ENCODE measurements at places on chromosomes 2 and 18. TPM values are rescaled to one million over a fixed set of nuclear protein-coding genes. Genes with fewer than 3 reads are reported as not detected.

- DNase-seq = no peak
These were observed 204.5 kb downstream of the ARL4C start for GRCh38 chr2:234292205-234292961.

GRCh38 chr2:86218124-86218523, 18.9 kb downstream of the MRPL35 start:
- no peak for DNase-seq

DNA sequence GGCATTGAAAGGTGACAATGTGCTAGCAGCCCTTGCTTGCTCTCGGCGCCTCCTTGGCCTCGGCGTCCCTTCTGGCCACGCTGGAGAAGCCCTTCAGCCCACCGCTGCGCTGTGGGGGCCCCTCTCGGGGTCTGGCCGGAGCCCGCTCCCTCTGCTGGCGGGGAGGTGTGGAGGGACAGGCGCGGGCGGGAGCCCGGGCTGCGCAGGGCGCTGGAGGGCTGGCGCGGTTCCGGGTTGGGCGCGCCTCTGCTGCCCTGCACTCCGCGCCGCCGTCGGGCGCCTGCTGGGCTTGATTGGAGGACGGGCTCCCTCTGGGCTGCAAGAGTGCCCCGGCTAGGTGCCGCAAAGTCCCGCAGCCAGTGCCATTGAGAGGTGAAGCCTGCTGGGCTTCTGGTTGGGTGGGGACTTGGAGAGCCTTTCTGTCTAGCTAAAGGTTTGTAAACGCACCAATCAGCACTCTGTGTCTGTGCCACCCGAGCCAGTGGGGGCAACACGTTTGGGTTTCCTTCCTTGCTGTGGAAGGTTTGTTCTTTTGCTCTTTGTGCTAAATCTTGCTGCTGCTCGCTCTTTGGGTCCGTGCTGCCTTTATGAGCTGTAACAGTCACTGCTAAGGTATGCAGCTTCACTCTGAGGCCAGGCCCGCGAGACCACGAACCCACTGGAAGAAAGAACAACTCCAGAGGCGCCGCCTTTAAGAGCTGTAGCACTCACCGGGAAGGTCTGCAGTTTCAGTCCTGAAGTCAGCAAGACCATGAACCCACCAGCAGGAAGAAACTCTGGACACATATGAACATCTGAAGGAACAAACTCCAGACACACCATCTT, 14.8 kb upstream of the IMP4 start:
- DNase-seq = no peak

DNA sequence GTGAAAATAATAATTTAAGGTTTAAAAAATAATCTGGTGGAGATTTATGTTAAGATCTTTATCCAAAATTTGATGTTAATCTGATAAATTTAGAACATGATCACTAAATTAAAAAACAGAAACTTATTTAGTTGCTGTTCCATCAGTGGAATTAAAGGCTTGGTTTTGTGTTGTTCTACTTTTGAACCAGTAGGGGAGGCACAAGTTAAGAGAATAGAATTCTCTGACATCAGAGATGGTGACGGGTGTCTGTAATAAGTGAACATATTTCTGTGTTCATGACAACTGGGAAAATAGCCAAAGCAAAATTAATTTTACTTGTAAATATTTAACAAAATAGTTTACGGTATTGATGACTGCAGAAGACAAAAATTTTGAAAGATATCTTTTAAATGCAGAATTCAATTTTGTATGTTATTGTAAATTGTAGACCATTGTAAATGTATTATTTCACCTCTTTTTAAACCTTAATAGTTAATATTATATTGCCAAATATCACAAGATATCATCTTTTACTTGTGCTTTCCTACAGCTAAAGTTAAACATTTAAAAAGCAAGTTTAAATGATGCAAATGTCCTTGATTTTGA, 106.0 kb downstream of the UBR3 start:
- DNase-seq = no peak

GRCh38 chr2:173221937-173222594, 132.6 kb upstream of the CDCA7 start:
- DNase-seq = no peak

DNA sequence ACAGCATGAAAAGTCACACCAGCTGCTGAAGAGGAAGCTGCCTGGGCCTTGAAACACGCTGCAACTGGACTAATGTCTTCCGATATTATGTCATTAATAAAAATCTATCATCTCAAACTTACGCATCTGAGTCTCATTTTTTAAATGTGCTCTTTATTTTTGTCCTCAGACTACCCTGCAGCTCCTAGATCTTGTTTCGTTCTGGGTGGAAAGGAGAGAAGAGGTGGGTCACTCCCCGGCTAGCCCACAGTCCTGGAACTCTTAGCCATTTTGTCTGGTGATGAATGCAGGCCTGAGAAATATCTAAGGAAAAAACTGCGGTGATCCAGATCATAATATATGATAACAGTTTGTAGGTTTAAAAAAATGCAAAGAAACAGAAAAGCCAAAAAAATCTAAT, 73.3 kb downstream of the TXNL1 start:
- DNase-seq = no peak

GRCh38 chr18:22424565-22424963, 6.8 kb upstream of the CTAGE1 start:
- DNase-seq = no peak

- DNase-seq = no peak
These were observed 1.5 kb downstream of the CACNB4 start for GRCh38 chr2:152097290-152097800.

GRCh38 chr2:124913868-124914267, 888.8 kb downstream of the CNTNAP5 start:
- no peak for DNase-seq

- peak; percentile 56 for DNase-seq
These were observed 519 bp downstream of the TTL start for GRCh38 chr2:112482309-112483041.

DNA sequence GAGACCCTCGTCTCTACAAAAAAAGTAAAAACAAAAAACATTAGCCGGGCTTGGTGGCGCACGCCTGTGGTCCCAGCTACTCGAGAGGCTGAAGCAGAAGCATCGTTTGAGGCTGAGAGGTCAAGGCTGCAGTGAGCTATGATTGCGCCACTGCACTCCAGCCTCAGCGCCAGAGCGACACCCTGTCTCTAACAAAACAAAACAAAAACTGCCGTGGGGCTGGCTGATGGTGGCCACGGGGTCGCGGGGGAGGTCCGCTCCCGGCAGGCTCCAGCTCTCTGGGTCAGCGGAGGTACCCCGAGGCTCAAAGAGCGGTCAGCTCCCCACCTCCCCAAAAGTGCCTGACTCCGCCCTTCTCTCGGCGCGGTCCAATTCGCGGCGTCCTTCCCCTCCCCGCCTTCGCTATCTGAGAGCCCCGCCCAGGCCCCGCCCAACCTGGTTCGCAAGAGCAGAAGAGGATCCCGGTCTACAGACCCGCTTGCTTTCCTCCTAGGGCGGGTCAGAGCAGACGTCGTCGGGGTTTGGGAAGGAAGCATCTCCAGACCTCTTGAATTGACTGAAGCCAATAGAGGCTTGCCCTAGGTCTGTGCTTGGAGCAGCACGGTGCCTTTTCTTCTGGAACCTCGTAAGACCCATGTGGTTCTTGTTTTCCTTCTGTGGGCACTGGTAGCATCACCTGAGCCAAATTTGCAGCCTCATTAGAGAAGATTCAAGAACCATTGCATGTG, 7.8 kb downstream of the RAX start:
- no peak for DNase-seq

DNA sequence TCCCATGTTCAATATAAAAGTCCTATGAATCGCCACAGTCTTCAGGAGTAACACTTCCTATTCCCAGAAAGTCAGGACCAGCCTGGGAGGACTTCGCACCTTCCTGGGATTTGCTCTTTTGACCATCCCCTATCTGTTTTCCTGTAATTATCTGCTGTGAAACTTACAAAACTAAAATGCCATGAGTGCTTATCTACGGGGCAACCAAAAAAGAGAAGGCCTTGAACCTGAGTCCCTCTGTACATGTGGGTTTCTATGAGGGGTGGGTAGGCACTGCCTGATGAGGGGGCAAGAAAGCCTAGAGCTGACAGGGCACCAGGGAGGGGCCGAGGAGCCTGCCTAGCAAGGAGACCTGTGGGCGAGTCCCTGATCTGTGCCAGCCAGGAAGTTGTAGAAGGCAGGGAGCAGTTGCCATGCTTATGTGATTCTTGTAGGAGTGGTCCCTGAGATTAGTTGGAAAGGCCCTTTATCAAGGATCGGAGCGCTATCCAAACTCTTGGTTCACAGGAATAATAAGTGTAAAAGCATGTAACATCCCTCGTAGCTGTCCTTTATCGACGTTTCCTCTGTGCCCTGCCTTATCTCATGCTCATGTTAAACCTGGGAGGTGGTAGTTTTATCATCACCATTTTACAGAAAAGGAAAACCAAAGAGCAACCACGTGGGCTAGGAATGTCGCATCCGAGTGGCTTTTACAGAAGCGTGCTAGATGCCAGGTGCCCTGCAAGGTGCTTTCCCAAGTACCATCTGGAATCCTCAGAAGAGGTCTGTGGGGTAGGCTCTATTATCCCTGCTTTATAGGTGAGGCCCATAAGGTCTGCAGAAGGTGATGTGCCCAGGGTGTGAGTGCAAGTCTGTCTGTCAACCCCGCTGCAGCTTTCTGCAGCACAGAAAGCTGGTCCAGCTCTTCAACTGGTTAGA, 111.8 kb downstream of the B3GNT2 start:
- no peak for DNase-seq

- no peak for DNase-seq
These were observed 1214.4 kb downstream of the LRP1B start for GRCh38 chr2:140916410-140916809.

DNA sequence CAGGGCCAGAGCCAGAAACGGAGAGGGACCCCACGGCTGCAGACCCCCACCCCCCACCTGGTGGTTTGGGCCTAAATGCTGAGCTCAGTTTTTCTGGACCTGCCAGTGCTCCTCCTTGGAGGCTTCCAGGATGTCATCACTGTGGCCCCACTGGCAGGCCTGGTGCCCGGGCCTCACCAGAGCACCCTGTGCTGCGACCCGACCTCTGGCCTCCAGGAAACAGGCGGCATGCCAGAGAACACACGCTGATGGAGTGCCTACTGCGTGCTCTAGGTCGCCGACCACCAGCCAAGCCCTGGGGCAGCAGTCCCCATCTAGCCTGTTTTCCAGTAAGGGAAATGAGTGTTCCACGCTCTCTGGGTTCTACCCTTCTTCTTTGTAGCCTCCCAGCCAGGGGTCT, 33.8 kb downstream of the HS6ST1 start:
- DNase-seq = no peak

- DNase-seq = no peak
These were observed 14.6 kb downstream of the CLASP1 start for GRCh38 chr2:121634354-121635307.

- DNase-seq = no peak
These were observed 88.7 kb downstream of the NRP2 start for GRCh38 chr2:205771031-205771430.

DNA sequence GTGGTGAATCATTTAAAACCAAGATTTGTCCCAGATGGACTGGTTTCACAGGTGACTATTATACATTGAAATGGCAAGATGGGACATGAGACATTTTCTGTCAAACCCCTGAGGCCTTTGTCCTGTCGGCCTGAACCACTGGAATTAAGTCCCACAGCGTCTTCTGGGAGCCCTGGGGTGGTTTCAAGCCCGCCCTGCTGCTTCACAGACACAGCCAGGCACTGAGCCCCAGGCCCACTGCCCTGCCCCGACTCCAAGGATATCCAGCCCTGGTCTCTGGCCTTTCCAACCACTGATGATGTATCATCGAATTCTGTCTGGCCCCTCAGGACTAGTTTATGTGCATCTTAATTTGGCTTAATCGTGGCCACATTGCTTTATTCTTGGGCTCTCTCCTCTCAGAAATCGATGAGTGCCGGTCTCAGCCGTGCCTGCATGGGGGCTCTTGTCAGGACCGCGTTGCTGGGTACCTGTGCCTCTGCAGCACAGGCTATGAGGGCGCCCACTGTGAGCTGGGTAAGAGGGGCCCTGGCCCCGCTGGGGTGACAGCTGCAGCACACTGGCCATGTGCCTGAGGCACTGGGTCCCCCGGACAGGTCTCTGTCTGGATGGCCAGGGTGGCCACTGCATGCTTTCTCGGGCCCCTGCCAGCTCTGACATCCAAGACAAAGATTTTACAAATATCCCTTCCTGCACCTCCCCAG, 39.5 kb downstream of the MTERF4 start:
- DNase-seq = no peak

DNA sequence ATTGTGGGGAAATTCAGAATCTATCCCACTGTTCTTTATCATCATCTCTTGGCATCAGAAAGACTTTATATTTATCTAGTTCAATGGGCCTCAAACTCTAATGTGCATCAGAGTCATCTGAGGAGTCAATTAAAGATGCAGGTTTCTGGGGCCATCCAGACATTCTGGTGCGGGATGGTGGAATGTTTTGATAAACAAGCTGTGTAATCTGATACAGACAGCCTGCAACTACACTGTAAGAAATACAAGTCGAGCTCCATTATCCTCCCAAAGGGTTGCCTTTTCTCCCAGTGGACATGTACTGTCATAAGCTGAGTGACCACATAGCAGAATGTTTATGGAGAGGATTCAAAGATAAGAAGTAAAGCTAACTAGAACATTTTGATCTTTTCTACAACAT, 515.3 kb upstream of the DCC start:
- DNase-seq = no peak

DNA sequence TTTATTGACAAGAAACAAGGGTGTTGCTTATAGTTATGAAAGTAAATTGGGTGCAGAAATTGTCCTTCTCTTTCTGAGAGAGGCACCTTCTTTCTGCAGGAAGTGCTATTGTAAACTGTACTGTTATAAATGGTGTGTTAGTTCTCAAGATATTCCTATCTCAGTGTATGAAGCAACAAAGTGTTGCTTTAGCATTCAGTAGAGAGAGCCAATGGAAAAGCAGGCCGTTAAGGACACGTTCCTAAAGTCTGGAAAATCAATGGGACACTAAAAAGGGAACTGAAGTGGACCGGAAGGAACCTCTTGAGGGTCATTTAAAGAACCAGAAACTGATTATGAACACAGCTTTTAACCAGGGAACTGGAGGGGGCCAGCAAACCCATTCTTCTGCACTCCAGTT, 510.0 kb upstream of the ZEB2 start:
- DNase-seq = no peak

DNA sequence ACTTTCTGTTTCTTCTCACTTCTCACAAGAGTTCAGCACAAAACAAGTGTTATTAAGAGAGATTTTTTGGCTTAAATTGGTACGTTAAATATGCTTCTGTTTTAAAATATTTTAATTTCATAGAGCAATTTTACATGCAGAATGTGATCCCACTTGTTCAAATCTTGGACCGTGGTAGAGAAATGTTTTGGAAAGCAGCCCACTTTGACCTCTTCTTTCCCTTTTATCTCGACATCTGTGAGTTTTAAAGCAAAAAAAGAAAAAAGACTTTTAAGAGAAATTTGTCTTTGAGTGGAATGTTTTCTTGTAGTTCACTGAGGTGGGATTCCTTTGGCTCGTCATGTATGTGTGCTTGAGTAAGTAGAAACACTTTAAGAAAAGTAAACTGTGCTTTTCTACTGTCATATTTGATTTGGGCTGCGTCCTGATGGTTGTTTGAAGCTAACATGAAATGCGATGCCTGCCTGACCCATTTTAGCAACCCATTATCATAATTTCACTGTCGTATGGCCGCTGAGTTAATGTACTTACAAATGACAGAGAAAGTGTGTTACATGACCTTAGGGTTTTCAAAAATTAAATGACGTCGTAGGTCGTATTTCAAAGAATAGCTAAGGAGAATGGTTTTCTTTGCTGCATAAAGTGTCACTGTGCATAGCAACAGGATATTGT, 54.5 kb downstream of the TSHZ1 start:
- no peak for DNase-seq

IGFBP2 gene
- total RNA-seq = 88.8 TPM

SERPINB3 gene
- not detected for total RNA-seq

GALR1 gene
- not detected for total RNA-seq

GALNT5 gene
- total RNA-seq = 5.3 TPM

BCL11A gene
- total RNA-seq = 8.5 TPM

PPP4R3B gene
- 57.7 TPM for total RNA-seq

SLC30A3 gene
- total RNA-seq = not detected

All from liver (tissue), 10 donors.